Lower lobe of right lung (tissue), 2 donors: ENCODE measurements at places on chromosomes 12 and 14.

DNA sequence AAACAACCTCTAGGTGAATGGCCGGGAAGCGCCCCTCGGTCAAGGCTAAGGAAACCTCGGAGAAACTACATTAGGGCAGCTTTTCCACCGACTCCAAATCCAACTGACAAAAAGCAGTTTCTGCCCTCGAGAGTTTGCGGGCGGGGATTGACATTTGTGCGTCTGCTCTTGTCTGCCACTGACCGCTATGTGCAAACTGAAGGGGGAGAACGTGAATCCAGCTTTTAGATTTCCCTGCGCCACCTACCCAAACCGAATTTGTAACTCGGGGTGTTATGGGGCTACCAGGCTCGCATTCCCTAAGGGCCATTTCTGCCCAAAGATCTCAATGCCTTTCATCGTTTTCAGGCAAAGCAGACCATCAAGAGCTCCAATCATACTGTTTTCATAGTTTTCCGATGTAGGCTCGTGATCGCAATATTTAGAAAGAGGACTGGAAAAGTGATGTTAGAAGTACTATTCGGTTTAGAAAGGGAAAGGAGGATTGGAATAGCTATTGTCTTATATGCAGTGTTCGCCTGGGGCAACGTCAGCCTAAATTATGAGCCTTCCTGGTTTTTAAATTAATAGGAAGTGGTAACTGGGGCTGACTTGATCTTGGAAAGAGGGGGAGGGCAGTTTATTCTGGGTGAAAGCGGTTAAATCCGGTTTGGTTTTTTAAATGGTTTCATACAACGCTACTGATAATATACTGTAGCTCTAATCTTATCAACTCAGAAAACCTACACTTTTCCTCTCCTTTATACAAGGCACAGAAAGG, 45.4 kb downstream of the BCAT1 start:
- DNase-seq = no peak

DNA sequence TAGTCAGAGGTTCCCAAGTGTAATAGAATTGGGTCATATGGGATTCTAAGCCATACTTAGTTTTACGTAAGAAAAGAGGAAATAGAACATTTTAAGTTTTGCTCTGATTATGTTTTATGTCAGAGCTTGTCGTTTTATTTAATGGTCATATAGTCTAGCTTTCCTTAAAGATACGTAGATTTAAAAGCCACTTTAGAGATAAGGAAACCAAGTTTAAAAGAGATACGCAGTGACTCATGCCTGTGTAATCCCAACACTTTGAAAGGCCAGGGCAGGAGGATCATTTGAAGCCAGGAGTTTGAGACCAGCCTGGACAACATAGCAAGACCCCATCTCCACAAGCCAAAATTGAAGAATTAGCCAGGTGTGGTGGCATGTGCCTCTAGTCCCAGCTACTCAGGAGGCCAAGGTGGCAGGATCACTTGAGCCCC, 19.5 kb downstream of the MAPK1IP1L start:
- DNase-seq = no peak

- no peak for DNase-seq
Observed at GRCh38 chr12:64756376-64756775, 2.8 kb downstream of the GNS start.

DNA sequence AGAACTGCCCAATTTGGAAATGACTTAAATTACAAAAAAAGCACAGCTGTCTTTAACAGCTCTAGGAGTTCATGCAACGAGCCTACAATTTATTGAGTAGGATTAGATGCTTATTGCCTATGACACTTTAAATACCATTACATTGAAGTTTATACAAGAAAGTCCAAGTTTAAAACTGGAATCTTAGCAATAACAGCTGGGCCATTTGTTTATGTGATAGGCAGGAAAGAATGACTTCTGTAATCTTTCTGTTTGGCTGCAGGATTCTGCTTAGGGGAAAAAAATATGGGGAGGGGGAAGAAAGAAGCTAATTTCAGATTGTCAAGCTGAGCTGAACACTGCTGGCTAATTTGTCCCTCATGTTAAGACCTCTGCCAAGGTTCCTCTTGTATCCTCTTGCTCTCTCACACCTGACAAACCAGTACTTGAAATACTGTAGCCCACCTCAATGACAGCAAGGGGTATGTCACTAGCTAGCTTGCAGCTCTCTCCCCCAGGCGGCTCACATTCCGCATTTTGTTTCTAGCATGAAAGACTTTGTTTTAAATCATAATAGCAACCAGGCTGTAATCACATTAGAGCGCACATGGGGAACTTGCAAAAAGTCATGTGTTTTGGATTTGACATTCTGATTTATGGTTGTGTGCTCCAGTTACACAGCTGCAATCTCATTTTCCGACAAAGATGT, 384.8 kb downstream of the BMP4 start:
- no peak for DNase-seq

DNA sequence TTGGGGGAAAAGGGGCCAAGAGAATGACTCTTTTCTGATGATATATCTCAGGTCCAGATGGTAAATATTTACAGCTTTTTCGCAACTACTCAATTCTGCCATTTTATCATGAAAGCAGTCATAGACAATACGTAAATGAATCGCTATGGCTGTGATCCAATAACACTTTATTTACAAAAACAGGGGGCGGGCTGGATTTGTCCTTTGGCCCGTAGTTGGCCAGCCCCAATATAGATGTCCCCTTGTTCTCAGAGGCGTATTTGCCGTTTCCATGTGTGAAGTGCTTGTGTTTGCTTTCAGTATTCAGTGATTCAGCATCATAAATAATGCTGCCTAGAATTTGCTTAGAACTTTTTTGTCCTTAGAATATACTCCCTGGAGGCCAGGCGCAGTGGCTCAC, 77.2 kb downstream of the CCDC92 start:
- DNase-seq = no peak

DNA sequence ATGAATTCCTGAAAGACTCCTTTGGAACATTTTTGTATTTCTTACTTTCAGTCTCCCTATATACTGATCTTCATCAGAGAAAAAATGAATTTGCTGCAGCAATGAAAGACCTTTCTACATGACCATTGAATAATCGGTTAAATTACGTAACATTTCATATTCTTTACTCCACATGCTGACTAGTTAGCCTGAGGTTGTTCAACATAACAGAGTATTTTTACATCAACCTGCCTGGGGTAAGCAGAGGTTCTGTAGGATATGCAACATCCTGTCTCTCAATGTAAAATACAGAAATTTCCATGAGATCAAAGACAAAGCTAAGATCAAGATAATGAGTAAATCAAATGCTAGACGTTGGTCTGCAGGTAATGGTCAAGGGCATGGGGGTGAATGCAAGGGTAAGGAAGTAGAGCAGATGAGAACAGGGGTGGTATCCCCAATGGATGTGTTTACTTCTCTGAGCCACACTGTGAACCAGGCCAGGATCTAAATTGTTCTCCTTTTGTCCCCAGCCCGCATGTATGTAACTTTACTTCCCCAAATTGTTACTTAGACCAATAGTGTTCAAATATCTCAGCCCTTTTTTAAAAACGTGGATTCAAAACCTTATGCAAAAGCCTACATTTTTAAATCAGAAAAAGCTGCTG, 45.4 kb downstream of the DUSP6 start:
- DNase-seq = no peak

- DNase-seq = no peak
Observed at GRCh38 chr14:91197631-91198030, 46.9 kb downstream of the GPR68 start.

- no peak for DNase-seq
Observed at GRCh38 chr14:76884853-76885276, 58.7 kb downstream of the LRRC74A start.

GRCh38 chr12:60123557-60123956, 527.7 kb downstream of the SLC16A7 start:
- no peak for DNase-seq

DNA sequence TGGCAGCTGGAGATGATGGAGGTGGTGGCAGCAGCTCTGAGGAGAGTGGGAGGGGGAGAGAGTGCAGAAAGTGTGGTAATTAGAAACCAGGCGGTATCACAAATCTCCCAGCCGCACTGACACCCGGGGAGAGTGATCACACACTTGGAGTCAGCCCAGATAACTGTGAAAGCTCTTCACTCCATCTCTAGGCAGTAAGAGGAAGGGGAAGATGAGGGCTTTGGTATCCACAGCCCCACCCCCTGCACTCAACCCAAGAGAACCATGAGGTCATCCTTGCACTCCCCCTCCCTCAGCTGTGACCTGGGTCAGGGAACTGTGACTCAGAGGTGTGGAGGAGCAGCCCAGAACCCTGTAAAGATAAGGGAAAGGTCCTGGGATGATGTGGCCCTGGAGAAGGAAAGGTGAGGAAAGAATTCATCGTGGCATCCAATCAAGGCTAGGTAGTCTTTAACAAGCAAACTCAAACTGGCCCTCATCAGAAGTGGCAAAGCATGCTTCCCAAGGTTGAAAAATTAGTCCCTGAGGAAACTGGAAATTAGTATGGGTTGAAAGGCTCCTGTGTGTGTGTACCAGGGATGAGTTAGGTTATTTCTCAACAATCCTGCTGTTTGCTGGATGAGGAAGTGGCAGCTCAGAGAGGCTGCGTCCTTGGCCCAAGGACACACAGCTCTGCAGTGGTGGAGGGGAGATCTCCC, 111.0 kb upstream of the LHX5 start:
- DNase-seq = no peak

- no peak for DNase-seq
Observed at GRCh38 chr12:106205208-106206069, 42.4 kb downstream of the CKAP4 start.

- DNase-seq = no peak
Observed at GRCh38 chr14:29370024-29370423, 557.6 kb downstream of the PRKD1 start.

DNA sequence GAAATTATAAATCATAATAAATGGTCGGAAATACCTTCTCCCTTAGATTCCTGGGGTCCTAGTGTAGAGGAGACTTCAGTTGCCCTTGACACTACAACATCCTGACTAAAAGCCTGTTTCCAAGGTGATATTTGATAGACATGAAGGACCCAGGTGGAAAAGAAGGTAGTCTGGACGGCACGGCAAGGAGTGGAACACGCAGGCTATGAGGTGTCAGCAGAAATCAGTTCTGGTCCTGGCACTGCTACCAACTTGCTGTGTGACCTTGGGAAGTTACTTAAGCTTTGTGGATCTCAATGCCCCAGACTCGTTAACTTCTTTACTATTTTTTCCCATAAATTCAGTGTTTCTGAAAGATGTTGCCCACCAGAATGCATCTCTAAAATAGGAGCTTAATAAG, 36.9 kb upstream of the BCL2L14 start:
- DNase-seq = no peak

DNA sequence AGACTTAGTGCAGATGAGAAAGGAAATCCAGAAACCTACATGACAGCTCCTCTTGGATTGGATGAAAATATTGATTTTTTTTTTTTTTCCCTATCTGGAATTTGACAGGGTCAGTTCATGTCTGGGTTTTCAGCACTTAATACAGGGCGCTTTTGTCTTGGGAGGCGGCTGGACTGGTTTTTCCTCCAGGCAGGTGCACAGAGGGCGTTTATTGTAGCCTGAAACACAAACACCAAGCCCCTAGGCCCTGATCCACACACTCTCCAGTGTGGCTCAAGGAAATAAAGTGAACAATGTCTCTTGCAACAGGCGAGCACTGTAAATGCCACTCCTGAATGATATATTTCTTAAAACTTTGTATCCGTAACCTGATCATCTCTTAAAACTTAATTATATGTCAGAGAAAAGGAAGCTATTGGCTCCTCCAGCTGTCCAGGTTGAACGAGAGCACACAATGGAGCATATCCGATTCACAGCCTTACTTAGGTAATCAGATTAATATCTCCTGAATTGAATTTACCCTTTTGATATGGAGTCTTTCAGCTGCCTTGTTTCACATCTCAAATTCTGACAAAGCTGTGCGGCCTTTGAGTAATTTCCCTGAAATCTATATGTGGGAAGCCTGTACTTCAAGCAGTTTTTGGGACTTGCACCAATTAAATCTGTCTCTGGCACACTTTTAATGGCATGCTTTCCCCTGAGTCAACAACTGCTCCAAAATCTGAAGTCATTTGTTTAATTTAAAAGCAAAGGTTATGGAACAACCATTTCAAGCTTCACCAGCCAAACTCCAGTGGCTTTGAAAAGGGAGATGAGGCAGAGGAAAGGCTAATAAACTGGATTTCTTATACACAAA, 485.7 kb downstream of the ZFP36L1 start:
- no peak for DNase-seq

GRCh38 chr12:63804746-63805145, 25.0 kb downstream of the RXYLT1 start:
- no peak for DNase-seq

DNA sequence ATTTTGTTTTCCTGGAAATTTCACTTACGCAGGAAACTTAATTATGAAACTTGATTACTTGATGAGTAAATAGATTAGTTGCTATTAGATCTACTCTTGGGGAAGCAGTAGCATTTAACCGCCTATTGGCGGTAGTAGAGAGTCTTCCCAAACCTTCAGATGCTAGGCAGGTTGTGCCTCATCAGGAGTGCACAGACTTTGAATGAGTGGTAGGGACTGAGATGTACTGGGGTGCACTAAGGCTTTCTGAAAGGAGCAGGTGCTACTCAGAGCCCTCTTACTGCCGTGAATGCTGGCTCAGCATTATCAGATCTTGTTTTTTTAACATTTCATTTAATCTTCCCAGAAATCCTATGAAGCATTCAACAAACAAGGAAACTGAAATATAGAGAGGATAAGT, 7.7 kb downstream of the GATC start:
- DNase-seq = no peak

- no peak for DNase-seq
Observed at GRCh38 chr14:70281939-70282338, 77.5 kb downstream of the COX16 start.

GRCh38 chr12:107349839-107350238, 256.5 kb upstream of the CRY1 start:
- no peak for DNase-seq

- no peak for DNase-seq
Observed at GRCh38 chr12:43795716-43796280, 10.3 kb downstream of the TWF1 start.

- no peak for DNase-seq
Observed at GRCh38 chr12:68374307-68374982, 42.3 kb upstream of the MDM1 start.

- DNase-seq = no peak
Observed at GRCh38 chr12:15603474-15604085, 185.6 kb downstream of the EPS8 start.

GRCh38 chr12:120479458-120479857, 9.9 kb upstream of the SRSF9 start:
- DNase-seq = no peak

GRCh38 chr12:52794479-52795331, 1.2 kb downstream of the KRT3 start:
- no peak for DNase-seq

DNA sequence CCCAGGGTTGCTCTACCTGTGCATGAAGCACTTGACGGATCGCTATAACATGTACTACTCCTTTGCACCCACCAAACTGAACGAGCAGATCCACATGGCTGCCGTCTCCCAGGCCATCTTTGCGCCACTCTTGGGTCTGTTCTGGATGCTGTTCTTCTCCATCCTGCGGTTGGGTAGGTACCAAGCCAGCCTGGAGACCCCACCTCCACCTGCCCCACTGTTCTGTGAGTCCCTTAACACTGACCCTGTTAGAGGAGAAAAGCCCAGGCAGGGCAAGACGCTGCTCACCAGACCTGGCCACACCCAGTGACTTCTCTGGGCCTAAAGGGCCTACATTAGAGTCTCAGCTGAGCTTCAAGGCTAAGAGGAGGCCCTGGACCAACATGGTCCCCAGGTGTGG, 21.7 kb downstream of the NGB start:
- DNase-seq = peak; percentile 27
